H1 (cell line): ENCODE measurements at places on chromosomes 7 and 10. TPM values are rescaled to one million over a fixed set of nuclear protein-coding genes. Genes with fewer than 3 reads are reported as not detected.

Gene EVX1
- total RNA-seq: not detected in 2 replicates

Gene ASB10
- not detected in 2 replicates for total RNA-seq

Gene GIMAP8
- not detected in 2 replicates for total RNA-seq

Gene CCL24
- total RNA-seq: not detected in 2 replicates

Gene GAD2
- 0.27 and 0.47 TPM in 2 replicates for total RNA-seq

Gene PSD
- total RNA-seq: 5.6 and 6.0 TPM in 2 replicates

Gene ITIH5
- total RNA-seq: 7.6 and 9.8 TPM in 2 replicates
